OCI-M1 (cell line): ENCODE measurements at places on chromosomes 13 and 19.

DNA sequence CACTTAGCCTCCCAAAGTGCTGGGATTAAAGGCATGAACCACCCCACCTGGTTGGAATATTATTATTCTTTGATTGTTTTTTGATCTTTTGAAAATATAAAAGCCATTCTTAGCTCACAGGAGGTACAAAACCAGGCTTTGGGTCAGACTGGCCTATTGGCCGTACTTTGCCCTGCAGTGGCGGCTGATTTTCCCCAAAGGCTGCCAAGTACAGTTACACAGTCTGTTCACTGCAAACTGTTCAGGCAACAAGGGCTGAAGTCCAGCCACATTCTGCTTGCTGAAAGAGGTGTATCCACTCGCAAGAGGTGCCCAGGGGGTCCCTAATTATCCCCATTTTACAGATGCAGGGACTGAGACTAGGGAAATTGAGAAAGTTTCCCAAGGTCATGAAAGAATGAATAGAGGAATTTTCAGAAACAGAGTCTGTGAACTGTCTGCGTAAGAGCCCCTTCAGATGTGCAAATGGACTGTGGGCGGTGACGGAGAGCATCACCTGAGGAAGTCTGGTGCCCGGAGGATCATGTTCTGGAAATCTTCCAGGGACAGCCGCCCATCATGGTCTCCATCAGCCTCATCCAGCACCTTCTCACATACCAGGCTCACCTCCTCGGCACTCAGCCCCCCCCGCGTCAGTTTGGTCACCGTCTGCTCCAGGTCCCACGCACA lies 9.0 kb downstream of the CIB3 start:
- DNase-seq: no peak

DNA sequence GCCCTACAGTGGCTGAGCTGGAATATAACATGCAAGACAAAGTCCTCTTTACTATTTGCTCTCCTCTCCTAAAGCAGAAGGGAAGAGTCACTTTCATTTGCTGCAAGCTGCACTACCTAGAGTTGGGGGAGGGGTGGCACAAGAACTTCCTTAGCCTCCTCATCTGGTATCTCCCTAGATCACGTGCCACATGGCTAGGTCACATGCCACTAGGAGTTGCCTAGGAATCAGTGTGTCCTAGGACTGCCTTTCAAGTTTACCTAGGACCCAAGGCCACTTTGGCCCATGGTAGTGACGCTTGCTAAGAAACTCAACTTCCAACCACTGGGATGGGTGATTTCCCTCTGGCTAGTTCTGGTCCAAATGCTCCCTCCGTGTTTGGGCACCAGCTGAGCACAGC lies 625.2 kb downstream of the DIAPH3 start:
- peak; percentile 82 for DNase-seq

DNA sequence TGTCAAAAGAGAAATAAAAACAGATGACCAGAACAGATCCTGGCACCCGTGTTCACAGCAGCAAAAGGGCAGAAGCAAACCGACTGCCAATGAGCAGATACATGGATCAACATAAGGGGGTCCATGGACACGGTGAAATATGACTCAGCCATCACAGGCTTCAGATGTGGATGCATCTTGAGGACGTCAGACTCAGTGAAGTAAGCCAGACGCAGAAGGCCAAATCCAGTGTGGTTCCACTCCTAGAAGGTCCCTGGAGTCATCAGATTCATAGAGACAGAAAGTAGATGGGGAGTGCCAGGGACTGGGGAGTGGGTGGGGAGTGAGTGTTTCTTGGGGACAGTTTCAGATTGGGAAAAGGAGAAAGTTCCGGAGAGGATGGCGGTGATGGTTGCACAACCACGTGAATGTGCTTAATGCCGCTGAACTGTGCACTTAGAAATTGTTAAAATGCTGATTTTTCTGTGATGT lies 28.8 kb upstream of the SEMA6B start:
- no peak for DNase-seq

- no peak for DNase-seq
Measured at GRCh38 chr13:48504606-48505005, 28.3 kb downstream of the RCBTB2 start.

DNA sequence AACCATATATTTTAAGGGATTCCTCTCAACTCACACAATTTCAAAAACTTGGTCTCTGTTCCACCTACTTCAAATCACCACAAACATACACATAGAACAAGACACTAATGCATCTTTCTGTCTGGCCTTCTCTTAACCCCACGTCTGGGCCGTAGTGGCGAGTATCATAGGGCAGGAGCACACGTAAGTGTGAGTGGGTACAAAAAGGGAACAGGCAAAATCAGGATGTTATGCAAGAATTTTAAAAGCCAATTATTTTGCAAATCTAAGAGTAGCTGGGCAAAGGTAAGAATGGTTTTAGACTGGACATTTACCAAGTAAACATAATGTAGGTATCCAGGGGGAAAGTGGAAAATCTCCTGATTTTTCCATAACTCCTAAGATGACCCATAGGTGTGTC lies 35.1 kb downstream of the MTMR6 start:
- no peak for DNase-seq

DNA sequence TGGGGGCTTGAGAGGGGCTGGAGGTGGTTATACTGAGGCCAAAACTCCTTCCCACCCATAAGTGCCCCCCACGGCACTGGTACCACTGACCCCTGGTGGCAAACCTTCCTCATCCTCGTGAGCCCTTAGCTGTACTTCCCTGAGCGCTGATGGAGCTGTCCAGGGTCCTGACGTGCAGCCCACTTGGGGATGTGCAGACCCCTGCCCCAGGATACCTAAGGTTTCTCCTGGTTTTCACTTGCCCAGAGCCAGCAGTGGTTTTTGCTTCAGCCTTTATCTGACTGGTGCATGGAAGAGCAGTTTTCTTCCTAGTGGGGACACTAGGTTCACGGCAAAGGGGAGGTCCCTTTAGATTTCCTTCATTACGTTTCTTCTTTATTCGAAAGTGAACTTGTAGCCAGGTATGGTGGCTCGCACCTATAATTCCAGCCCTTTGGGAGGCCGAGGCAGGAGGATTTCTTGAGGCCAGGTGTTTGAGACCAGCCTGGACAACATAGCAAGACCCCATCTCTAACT lies 28.7 kb upstream of the KCTD15 start:
- DNase-seq: peak; percentile 45

DNA sequence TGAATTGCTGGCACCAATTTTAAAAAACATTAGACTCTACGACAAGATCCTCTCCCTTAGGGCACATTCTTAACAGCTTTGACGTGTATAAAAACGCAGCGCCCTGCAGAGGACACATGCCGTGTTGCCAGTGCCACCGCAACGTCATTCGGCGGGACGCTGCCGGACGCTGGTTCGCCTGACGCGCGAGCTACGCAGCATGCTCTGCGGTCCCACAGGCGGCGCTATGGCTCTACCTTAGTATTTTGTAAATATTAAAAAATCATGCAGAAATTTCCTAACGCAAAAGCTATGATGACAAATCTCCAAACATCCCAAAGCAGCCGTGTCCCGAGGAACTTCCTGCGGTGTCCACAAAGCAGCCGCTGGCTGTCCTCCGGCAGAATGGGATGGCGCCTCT lies 4.2 kb upstream of the ADPRHL1 start:
- no peak for DNase-seq

DNA sequence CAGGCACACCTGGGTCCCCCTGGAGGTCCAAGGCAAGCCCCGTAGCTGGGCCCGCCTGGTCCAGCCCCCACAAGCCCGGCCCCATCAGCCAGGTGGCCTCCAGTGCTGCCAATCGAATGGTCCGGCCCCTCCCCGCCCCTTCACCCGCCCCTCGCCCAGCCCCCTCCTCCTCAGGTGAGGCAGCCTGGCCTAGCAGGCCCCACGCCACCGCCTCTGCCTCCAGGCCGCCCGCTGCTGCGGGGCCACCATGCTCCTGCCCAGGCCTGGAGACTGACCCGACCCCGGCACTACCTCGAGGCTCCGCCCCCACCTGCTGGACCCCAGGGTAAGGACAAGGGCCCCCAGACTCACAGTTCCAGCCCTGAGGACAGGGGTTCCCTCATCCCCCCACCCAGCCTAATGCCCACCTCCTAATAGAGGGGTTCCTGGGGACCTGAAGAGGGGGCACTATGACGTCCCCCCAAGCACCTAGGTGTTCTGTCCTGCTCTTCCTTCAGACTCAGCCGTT lies at the start of gene HPN:
Gene HPN (plus strand): TSS at position 174 of the 508 bp plus-strand sequence. CDS start 786 bp downstream, outside the sequence.
- no peak for DNase-seq

GRCh38 chr19:46210669-46211068 lies 18.9 kb upstream of the IGFL1 start:
- peak; percentile 19 for DNase-seq

GRCh38 chr19:27672309-27673047 lies 1540.5 kb downstream of the UQCRFS1 start:
- no peak for DNase-seq

GRCh38 chr19:10011974-10012373 lies 1.3 kb upstream of the RDH8 start:
- DNase-seq: no peak

DNA sequence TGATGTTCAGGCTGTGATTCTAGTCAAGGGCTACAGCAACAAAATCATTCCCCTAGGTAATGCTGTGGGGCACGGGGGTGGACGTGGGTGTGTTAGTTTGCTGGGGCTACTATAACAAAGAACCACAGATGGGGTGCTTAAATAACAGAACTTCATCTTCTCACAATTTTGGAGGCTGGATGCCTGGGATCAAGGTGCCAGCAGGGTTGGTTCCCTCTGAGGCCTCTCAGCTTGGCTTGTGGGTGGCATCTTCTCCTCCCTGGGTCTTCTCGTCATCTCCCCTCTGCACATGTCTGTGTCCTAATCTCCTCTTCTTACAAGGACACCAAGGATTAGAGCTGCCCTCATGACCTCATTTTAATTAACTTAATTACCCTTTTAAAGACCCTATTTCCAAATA lies 114.9 kb downstream of the ESD start:
- DNase-seq: no peak
